Heart right ventricle (tissue), 16 donors: ENCODE measurements at places on chromosomes 16 and 17.

- DNase-seq: no peak
Measured at GRCh38 chr16:88742896-88743605, 36.7 kb downstream of the CTU2 start.

- DNase-seq: no peak
Measured at GRCh38 chr16:74431516-74431915, 10.2 kb upstream of the CLEC18B start.

- DNase-seq: peak; percentile 35
Measured at GRCh38 chr16:50573947-50574744, 25.9 kb downstream of the NKD1 start.

DNA sequence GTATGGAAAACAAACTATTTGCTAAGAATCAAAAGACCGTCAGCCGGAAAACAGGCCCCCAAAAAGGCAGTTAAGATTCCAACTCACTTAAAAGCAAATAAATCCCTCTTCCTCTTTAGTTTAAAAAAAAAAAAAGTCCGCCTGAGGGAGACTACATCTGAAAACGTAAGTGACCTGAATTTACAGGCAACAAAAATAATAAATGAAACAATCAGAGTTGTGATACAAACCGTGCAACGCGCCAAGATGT is 1.1 kb downstream of the KANSL1 start:
- no peak for DNase-seq

GRCh38 chr17:64491034-64491860 is 5.6 kb downstream of the POLG2 start:
- DNase-seq: no peak

DNA sequence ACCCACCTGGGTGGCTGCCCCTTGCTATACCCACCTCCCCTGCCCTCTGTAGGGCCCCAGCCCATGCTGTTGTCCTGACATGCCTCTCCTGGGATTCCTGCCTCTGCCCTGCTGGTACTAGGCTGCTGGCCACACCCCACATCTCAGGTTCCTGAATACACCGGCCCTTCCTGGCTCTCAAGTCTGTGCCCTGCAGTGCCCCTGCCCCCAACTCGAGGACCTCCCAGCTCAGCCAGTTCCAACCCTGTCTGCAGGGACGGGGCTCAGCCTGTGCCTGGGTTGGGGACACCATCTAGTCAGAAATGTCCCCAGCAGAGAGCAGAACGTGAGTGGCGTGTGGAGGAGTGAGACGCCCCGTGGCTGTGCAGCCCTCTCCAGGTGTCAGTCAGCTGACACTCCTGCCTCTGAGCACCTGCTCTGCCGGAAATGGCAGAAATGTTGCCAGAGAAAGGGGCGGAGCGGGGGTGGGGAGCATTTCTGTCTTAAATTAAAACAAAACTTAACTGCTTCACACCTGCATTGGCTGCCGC is 28.7 kb downstream of the ACSF3 start:
- peak; percentile 2 for DNase-seq

- no peak for DNase-seq
Measured at GRCh38 chr17:6241996-6242395, 171.8 kb downstream of the WSCD1 start.

DNA sequence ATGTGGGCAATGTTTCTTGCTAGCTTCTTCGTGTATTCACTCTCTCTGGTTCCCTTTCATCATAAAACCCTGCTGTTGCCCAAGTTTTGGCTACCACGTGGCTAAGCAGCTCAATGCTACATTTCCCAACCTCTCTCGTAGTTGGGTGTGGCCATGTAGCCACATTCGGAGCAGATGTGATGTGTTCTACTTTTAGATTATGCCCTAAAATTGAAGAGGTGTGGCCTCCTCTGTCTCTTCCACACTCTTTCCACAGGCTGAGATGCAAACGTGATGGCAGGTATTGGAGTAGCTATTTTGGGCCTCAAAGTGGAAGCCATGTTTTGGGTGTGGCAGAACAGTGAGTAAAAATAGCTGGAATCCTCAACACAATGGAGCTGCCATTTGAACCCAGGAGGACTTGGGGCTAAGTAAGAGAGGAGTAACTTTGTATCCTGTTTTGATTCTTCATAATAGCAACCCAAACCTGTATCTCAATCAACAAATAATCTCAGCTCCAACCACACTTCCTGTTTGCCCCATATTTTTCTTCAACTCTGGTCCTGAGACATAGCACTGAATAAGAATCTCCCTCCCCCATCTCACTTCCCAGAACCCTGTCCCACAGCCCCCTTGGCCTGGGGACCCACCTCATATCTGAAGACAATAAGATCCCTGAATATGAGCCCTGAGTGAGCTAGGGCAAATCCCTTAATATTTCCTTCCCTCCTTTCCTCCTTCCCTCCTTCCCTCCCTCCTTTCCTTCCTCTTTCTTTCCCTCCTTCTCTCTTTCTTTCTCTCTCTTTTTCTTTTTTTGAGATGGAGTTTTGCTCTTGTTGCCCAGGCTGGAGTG is 4.0 kb downstream of the NUPR1 start:
- DNase-seq: no peak

DNA sequence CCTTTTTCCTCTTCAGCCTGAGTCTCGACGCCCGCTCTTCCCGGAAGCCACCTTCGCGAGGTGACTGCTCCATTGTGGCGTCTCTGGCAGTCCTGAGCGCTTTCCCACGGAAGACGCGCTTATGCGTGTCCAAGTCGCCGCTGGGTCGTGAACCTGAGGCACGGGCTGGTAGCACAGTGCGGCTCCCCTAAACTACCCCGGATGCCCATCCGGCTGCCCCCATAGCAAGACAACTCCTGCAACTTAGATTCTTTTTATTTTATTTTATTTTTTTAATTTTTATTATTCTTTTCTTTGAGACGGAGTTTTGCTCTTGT is 2.1 kb upstream of the ESRP2 start:
- DNase-seq: no peak

DNA sequence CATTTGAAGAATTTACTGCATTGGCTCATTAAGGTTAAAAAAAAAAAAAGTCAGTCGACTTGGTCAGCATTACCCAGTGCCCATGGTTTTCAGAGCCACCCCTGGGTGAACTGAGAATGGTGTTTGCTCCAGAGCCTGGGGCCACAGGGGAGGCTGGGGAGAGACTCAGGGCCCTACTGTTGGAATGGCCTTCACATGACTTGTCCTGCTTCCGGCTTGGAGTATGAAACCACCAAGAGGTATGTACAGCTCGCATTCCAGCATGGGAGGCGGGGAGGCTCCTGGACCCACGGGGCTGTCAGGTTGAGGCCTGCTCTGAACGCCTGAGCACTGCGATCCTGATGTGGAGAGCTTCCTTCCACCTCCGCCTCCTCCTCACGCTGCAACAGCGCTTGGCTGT is 36.8 kb downstream of the MSI2 start:
- DNase-seq: no peak

- no peak for DNase-seq
Measured at GRCh38 chr16:48910214-48910613, 300.2 kb upstream of the N4BP1 start.

GRCh38 chr16:78436846-78437245 is 337.4 kb downstream of the WWOX start:
- DNase-seq: no peak

DNA sequence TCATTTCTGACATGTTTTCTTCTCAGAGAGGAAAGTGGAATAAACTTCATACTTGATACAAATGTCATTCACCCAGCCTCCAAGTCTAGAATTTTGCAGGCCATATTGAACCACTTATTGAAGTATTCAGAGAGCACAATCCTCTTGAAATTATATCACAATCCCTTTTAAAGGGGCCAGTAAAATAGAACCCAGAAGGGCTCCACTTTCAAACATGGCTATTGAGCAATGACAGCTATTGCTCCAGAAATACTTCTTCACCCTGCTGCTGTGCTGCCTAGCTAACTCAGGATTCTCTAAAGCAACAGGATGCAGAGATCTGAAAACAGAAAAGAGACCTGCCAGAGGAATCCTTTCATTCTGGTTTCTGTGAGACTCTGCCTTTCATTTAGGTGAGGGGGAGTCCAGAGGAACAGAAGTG is 275.0 kb upstream of the CDH5 start:
- no peak for DNase-seq

DNA sequence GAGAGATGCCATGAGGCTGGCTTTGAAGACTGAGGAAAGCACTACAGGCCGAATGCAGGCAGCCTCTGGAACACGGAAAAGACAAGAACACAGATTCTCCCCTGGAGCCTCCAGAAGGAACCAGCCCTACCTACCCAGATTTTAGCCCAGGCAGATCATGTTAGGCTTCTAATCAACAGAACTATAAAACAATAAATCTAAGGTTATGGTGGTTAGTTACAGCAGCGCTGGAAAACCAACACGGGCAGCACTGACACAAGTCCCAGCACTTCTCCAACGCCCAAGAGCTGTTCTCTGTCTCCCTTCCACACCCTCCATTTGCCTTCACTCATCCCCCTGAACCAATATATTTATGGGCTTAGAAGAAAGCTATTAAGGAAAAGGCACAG is 7.5 kb downstream of the ANKRD11 start:
- DNase-seq: no peak

GRCh38 chr17:7460850-7461660 is 16.2 kb downstream of the CHRNB1 start:
- DNase-seq: no peak

- peak; percentile 59 for DNase-seq
Measured at GRCh38 chr16:56611281-56611833, 3.0 kb downstream of the MT2A start.

- DNase-seq: no peak
Measured at GRCh38 chr17:80937462-80938381, 53.9 kb upstream of the CHMP6 start.

DNA sequence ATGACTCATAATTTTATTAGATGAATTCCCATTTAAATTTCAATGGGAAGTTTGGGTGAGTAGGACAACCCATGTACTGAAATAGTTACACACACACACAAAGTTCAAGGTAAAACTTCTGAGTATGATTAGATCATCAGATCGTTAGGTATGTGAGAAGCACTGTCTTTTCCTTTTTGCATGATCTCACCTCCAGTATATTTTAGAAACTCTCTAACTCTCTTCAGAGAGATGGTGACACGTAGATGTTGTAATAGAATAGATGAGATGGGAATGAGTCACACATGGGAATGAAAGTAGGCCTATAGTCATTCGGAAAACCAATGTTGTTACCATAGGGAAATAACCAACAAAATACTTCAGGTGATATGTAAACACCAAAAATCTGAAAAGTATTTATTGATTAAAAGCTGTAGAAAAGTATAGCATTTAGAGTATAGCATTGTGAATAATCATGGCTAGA is 22.2 kb downstream of the KRT23 start:
- DNase-seq: no peak

GRCh38 chr17:35449371-35449931 is 885 bp upstream of the SLFN13 start:
- DNase-seq: peak; percentile 16

DNA sequence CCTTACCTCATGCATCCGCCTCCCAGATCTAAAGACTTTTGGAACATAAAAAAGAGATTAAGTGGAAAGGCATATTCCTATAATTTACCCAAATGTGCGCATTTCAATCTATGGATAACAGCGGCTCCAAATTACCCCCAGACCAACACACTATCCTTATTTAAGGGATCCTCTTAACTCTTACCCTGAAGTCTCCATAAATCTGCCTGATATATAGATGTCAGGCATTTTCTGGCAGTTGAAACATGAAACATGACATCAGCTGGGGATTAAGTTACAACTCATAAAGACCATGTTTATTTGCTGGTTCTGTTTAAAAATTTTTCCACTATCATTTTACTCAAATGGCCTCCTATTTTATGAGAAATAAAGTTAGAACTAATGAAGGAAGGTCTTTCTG is 478.5 kb upstream of the SALL1 start:
- DNase-seq: no peak
